Stimulated activated CD8-positive, alpha-beta memory T cell treated with anti-CD3 and anti-CD28 coated beads, Interleukin-15, amount 100 ng/mL, for 1 hour (primary cell): ENCODE measurements at places on chromosomes 1 and 21.

DNA sequence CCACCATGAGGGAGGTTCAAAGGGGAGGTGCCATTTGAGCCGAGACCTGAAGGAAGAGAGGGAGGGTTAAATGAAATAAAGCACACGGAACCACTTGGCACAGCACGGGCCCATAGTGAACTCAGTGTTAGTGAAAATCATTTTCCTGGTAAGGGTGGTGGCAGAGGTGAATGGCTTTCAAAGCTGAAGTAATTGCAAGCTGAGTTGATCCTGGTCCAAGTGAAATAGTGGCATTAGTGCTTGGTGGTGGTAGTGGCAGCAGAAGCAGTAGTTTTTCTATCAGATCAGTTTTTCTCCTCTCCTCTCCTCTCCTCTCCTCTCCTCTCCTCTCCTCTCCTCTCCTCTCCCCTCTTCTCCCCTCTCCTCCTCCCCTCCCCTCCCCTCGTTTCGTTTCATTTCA is 30.5 kb upstream of the SRSF10 start:
- no peak for DNase-seq

DNA sequence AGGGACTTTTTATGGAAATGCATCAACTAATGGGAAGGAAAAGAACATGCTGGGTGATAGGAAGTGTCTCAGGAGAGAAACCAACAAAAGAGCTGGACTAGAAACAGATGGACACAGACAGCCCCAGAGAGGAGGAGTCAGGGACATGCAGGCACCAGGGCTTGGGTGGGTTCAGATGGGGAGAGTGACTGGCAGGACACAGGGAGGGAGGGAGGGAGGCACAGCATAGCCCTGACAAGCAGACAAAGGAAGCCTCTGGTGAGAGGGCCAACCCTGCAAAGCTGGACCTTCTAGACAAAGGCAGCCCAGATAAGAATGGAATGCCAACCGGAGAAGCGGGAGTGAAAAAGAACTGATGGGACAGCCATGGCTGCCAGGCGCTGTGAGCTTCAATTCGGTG is 568.8 kb downstream of the AJAP1 start:
- no peak for DNase-seq

DNA sequence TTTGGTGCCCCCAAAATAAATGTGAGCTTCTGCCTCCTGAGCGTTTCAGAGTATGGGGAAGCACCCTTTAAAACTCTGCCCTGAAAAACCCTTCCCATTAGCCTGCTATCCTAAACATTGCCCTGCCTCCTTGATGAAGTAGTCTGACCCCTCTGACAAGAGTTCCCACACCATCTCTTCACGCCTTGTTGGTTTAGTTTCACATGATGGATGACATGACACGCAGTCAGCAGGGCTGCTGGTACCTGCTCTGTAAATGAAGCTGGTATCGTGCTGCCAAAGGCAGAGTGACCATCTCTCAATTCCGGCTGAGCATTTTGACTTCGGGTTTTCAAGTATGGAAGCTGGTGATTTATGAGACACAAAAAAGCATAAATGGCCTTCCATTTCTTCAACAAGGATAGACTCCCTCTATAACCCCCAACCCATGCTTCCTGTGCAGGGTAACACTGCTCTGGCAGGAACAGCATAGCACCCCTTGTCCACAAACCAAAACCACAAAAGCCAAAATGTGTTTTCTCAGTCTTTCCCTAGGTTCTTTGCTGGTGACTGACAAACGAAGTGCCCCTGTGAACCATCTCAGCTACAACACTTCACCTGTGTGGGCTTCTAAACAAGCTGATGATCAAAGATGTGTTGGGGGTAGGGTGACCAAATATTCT is 444.6 kb downstream of the NUF2 start:
- no peak for DNase-seq

DNA sequence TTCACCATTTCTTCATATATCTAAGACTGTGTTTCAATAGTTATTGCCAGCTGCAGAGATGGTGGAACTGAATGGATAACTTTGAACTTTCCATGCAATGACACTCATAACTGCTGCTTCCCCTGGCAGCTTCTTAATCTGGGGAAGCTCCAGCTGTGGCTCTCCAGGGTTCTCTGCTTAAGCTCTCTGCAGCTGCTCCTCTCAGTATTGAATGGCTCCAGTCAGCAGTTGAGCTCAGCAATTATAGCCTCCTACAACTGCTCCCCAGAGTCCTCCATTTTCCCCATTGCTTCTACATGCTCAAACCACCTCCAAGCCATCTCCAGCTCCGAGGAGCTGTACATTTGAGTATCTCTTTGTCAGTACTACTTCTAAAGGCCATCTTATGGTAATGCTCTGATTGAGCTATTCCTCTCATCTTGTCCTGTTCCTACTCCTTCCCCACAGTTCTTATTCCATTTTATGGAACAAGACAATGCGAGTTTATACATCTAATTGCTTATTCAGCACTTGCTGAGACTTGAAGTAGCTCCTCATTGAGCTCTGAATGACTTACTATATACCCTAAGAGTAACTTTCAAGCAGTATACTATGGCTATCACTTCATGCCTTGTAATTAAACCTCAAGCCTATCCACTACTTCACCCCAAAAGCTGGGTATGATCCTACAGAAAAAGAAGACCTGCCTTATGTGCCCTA is 362.4 kb downstream of the NEGR1 start:
- DNase-seq = no peak

GRCh38 chr1:44947063-44947773 is 39.2 kb downstream of the EIF2B3 start:
- no peak for DNase-seq

DNA sequence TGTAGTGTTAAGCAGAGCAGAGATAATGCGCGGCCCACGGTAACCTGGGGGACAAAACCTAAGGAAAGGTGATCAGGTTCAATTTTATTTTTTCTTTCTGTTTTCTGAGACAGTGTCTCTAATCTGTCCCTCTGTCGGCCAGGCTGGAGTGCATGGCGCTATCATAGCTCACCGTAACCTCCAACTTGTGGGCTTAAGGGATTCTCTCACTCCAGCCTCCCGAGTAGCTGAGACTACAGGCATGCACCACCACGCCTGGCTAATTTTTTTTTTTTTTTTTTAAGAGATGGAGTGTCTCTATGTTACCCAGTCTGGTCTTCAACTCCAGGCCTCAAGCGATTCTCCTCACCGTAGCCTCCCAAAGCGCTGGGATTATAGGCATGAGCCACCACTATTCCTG is 724 bp upstream of the ANKRD35 start:
- no peak for DNase-seq

- DNase-seq = no peak
These were observed 58.1 kb downstream of the PTPN14 start for GRCh38 chr1:214493126-214493796.

GRCh38 chr21:36656138-36656537 is 42.8 kb upstream of the SIM2 start:
- no peak for DNase-seq

GRCh38 chr1:87556326-87556725 is 227.6 kb downstream of the LMO4 start:
- DNase-seq = no peak

DNA sequence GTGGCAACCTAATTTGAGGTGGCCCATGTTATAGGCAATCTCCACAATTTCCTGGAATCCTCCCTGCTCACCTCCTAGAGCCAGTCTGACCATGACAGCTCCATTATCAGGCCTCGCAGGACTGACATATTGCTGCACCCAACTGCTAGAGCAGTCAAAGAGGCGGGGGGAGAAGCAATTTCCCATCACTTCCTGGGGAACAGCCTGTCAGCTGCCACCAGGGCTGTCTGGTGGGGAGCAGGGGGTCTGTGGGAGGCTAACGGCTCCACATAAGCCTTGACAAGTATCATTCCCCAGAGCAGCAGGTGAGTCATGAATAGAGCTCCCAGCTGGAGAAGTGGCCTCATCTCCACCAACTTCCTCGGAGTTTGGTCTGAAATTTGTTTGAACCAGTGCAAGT is 322.9 kb downstream of the MATN1 start:
- no peak for DNase-seq

DNA sequence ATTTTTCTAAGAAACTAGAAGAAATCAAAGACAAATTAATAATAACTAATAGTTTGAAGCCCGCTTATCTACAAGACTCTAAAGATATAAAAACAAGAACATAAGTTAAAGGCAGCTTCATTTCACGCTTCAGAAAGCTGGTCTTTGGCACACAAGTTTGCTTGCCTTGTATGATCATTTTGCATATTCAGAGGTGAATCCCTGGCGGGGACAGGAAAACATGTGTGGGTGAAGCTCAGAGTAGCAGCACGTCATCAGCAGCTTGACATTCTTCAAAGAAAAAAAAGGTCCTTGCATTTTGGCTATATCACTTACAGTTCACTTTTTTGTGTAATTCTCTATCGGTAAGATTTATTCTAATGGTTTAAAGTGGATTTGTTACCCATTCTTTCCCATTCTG is 1911.8 kb downstream of the MRPL39 start:
- no peak for DNase-seq

GRCh38 chr1:165353731-165354671 is 2.5 kb downstream of the LMX1A start:
- no peak for DNase-seq

- DNase-seq = no peak
These were observed 17.8 kb upstream of the ADAM30 start for GRCh38 chr1:119914071-119914470.

GRCh38 chr1:172581779-172582178 is 48.8 kb downstream of the SUCO start:
- no peak for DNase-seq

DNA sequence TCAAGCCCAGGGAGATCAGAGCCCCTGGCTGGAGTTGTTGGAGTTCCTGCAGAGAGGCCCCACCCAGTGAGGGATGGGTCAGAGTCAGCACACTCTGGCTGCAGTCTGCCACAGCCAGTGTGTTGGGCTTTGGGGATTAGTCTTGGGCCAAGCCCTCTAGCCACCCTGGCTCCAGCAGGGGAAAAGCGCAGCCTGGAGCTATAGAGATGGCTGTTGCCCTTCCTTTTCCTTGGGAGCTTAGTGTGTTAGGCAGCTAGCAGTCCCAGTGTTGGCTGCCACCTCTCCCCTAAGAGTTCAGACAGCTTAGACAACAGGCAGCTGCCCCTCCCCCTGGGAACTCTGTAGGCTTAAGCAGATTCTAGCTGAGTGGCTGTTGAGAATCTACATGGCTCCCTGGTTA is 45.1 kb downstream of the DPT start:
- no peak for DNase-seq

DNA sequence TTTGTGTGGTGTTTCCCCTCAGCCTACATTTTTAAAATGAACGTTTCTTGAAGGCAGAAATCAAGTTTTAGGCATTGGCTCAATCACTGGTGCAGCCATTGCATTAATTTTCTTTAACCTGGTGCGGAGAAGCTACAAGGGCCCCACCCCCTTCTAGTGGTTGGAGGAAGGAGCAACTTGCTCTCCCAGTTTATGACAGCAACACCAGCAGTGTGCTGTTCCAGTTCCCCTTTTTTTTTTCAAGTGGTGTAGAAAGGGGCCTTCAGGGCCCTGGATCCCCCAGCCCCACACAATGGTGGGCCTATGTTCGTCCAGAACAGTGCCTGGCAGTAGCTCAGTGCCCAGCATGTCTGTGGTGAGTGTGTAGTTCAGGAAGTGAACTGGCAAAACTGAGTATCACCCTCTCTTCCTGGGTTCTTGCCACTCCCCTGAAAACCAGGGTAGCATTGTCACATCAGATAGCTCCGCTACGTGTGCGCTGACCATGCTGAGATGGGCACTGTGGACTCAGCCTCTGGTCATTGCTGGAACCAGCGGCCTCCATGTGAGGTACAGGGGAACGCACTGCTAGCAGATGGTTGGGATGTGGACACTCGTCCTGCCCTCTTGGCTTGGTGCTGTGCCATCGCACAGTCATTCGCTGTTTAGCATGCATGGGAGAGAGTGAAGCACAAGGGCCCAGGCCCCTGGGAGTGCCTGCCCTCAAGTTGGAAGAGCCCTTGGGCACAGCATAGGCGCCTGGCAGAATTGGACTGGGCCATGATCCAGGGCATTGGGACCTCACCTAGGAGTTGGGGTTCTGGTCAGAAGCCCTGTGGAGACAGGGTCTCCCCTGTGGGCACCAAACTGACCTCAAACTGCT is 7.2 kb downstream of the ARF1 start:
- no peak for DNase-seq
